ENCODE measurements at places on chromosomes 1 and 21. TPM values are rescaled to one million over a fixed set of nuclear protein-coding genes. Genes with fewer than 3 reads are reported as not detected.

DNA sequence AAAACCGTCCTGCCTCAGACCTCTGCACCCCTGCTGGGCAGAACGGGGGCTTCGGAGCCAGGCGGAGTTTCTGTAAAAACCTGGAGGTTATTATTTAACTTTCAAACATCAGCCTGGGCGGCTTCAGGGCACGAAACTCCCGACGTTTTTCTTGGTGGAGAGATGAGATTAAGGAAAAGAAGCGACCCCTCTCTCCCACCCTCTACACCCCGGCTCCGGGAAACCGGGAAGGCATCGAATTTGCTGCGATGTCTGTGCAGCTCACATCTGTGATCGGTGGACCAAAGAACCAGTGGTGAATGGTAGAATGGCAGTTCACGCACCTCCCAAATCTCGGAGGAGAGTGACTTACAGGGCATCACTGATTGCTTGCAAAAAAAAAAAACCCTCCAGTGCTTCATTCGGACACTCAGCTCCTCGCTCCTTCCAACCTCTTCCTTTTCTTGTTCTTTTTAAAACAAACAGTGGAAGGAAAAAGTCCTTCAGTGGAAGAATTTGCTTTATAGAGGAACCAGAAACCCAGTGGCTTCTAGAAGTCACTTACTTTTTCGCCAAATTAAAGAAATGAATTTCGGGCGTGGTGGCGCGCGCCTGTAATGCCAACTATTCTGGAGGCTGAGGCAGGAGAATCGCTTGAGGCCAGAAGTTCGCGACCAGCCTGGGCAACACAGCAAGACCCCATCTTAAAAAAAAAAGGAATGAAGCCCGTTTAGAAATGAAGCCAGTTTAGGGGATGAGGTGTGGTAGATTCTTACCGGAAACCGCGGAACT lies 884 bp downstream of the PHACTR4 start:
- DNase-seq, result no peak

GRCh38 chr1:180160357-180160756 lies 5.7 kb downstream of the QSOX1 start:
- no peak for DNase-seq

DNA sequence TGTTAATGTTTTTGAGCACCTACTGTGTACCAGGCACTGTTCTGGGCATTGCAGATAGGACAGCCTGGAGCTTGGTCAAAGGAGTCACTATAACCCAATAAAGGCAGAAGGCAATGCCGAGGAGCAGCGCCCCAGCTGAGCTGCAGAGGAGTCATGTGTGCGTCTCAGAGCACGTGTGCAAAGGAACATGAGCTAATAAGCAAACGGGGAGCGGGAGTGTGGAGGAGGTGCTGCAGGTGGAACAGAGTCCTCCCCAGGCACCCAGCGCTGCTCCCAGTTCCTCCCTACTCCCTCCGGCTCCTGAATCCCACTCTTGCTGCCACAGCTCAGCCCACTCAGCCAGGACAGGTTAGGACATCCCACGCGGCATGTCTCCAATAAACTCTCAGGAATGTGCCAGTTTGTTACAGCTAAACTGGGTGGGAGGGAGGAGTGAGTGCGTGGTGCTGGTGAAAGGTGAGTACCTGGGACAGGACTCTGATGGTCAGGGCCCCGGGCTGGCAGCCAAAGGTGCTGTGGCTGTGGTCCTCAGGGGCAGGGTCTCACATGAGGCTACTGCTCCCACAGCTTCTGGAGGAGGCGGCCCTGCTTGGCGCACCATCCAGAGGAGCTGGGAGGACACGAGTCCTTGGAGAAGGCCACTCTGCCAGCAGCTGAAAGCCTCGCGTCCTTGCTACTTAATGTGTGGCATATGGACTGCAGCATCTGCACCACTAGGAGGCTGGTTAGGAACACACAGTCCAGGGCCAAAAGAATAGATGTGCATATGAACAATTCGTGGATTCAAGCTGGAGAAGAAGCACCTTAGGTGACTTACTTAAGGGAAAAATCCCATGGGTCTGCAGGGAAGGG lies 52.3 kb downstream of the GRIK3 start:
- DNase-seq, result no peak

DNA sequence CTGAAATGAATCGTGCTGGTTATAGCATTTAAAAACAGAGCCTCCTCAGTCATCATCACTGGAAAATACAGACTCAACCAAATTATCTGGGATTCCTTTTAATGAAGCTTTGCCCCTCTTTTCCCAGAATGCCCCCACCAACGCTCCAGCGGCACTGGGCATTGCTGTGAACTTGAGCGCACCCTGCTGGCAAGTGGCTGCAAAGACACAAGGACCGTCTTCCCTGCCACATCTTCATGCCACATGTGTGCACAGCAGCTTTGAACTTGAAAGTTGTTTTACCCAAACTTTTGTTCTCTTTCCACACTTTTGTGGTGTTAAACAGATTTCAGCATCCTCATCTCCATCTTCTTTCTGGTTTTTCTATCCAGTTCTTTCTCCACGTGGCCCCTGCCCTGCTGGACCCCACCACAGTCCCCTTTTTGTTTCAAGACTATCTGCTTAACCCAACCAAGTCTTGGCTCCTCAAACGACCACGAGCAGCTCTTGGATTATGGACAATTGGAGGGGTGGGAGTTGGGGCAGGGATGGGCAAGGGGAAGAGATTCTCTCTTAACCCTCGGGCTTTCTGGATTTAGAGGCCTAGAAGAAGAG lies 12.8 kb upstream of the LMX1A start:
- no peak for DNase-seq

- no peak for DNase-seq
Measured at GRCh38 chr1:116254776-116255175, 118.3 kb upstream of the ATP1A1 start.

DNA sequence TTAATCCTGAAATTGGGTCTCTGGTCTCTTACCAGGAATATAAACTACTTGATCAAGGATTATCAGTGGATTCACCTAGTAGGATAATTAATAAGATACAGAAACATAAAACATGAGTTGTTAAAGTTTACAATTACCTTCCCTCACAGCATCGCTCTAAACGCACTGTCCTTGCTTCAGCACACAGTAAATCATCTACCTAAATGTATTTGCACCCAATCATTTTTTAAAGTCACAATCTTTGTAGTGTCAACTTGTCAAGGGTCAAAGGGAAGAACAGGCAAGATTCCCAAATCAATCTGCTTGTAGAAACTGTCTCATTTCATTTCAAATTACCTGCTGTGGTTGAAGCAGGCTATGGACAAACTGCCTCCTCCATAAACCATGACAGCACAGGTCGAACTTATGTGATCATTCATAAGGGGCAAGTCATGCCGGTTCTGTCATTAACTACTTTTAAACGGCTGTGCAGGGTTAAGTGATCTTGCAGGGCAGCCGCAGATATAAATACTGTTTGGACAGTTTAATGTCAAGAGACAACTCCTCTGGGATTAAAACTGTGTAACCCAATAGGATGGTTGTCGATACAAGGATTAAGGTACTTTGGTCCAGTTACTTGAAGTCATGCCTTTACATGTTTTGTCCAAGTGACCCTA lies 93.6 kb downstream of the ZNF281 start:
- DNase-seq, result no peak

GRCh38 chr1:227437495-227438008 lies 119.3 kb upstream of the CDC42BPA start:
- no peak for DNase-seq

DNA sequence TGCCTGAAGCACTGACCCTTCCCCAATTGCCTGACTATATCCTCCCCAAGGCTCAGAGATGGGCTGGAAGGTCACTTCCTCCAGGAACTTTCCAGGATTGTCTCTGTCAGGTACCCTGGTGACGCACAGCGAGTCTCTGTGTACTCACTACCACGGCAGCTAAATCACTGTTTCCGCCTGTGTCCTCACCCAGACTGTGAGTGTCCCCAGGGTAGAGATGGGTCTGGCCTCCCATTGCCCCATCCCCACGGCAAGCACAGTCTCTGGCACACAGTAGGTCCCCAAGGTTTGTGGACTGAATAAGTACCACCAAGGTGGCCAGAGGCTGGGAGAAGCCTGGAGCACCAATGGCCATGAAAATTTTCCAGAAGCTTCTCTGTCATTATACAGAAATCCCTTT lies 93.8 kb upstream of the RUNX3 start:
- no peak for DNase-seq

- no peak for DNase-seq
Measured at GRCh38 chr1:910311-910880, 13.3 kb upstream of the SAMD11 start.

CSDE1 gene
- 346 TPM for polyA plus RNA-seq

LEFTY1 gene
- polyA plus RNA-seq, result not detected

PAQR6 gene
- polyA plus RNA-seq, result 0.20 TPM

Data from AG04450 (cell line).